ENCODE measurements at places on chromosomes 12 and 14. TPM values are rescaled to one million over a fixed set of nuclear protein-coding genes. Genes with fewer than 3 reads are reported as not detected.

DNA sequence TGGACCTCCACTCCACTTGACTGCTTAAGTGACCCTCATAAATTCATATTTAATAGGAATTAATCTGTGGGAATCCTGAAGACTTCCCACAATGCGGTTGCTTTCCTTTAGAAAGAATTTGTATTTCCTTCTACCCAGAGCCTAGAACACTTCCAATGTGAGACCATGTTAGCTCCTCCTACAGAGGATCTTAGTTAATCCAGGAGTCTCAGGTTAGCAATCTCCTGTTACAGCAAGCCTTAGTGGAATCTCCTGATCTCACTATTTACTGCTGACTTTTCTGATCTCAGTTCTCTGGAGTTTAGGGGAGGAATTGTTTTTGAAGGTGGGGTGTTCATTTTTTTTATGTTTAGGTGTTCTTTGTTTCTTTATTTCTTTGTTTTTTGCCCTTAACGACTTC lies 186.0 kb downstream of the SLC25A21 start:
- DNase-seq: no peak

DNA sequence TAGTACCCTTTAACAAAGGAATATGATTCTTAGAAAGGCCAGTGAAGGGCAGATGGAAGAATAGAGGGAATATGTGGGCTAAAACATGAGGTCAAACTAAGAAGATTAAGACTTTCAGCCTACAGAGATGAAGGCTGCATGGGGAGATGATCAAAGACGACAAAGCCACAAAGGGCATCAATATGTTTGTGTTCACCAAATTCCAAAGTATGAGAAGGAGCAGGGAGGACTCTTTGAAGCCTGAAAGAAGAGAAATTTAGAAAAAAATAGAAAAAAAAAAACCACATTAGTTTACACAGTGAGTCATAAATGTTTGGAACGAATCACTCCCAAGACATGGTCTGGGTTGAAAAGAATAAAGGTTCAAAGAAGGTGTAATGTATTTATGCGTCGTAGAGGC lies 131.8 kb downstream of the NEDD1 start:
- no peak for DNase-seq

Gene CLEC4D
- not detected for total RNA-seq

DNA sequence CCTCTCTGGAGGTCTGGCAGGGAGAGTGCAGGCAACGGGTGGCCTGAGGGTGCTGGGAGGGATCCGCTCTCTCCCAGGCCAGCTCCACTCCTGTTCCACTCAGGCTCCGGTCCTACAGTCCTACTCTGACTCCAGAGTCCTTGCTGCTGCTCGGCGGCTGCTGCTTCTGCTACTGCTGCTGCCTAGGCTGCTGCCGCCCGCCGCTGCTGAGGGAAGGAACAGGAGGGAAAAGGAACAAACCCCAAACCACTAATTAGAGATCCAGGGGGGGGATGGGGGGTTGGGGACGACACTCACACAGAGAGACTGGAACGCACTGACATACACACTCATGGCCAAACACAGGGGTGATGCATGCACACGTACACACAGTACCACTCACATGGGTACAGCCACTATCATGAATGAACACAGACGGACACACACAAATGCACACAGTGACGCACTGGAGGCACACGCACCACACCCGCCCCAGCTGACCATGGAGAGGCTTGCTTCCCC lies at the start of gene SP7:
Gene SP7, minus strand, starts transcription at position 174 of the 501 bp plus-strand sequence. CDS start 708 bp downstream, outside the sequence.
- no peak for DNase-seq

- no peak for DNase-seq
Measured at GRCh38 chr12:2259369-2259768, 206.6 kb downstream of the CACNA1C start.

GRCh38 chr12:76018111-76018510 lies 13.5 kb downstream of the PHLDA1 start:
- DNase-seq: no peak

Data from activated CD8-positive, alpha-beta memory T cell treated with anti-CD3 and anti-CD28 coated beads, Interleukin-2, amount 10 ng/mL, durations not matched to agents 7 days and 5 days (primary cell).